C1 segment of cervical spinal cord (tissue), 14 donors: ENCODE measurements at places on chromosomes 11 and 22.

GRCh38 chr11:12746593-12747097 is 72.4 kb downstream of the TEAD1 start:
- no peak for DNase-seq

GRCh38 chr11:74522776-74523175 is 29.3 kb upstream of the LIPT2 start:
- DNase-seq = no peak

DNA sequence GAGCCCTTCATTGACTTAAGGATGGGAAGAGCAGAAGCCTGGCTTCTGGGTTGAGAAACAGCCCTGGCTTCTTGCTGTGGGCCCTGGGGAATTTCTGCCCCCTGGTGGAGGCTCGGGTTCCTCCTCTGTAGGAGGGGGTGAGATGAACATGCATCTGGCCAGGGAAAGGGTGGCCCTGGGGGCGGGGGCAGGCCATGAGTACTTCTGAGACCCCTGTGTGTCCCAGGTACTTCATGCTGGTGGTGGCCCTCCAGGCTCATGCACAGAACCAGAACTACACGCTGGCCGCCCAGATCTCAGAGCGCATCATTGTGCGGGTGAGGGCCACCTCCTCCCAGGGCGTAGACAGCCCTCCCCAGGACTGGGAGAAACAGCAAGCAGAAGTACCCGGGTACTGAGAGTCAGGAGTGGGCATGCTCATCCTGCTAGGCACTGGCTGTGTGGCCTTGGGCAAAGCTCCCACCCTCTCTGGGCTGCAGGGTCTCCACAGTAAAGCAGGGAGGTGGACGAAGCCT is 15.8 kb downstream of the TMEM258 start:
- DNase-seq = peak; percentile 21

GRCh38 chr11:36724742-36725385 is 126.8 kb upstream of the RAG2 start:
- DNase-seq = no peak

- peak; percentile 95 for DNase-seq
These were observed at the start of gene TMEM179B for GRCh38 chr11:62787005-62787759. TSS of gene TMEM179B (plus strand) at chr11:62787402. CDS start at chr11:62787432, 30 bp downstream.

- no peak for DNase-seq
These were observed 757 bp upstream of the HINFP start for GRCh38 chr11:119120639-119121007.

- no peak for DNase-seq
These were observed 16.9 kb upstream of the MUC5B start for GRCh38 chr11:1205987-1206331.

- no peak for DNase-seq
These were observed 773 bp downstream of the HRAS start for GRCh38 chr11:534396-535209.

DNA sequence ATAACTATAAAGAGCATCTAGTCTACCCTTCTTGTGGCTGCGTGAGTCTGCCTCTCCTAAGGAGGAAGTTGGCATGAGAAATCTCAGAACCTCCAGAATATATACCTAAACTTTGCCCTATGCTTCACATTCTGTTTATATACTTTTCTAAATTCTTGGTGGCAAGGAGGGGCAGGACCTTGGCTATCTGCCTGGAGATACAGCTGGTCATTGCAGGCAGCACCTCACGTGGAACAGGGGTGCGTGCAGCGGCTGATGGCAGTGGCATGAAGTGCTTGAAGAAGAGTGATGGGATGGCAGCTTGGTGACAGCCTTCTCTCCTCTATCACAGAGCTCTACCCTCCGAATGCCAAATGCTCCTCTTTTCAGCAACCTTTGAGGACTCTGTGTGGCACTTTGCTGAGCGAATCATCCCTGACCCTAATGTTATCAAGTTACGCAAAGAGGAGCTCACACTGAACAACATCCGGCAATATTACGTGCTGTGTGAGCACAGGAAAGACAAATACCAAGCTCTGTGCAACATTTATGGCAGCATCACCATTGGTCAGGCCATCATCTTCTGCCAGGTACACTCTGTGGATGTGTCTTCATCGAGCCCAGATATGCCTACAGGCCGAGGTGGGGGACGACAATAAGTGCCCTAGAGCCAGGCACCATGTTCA is 12.5 kb downstream of the DDX25 start:
- DNase-seq = no peak

DNA sequence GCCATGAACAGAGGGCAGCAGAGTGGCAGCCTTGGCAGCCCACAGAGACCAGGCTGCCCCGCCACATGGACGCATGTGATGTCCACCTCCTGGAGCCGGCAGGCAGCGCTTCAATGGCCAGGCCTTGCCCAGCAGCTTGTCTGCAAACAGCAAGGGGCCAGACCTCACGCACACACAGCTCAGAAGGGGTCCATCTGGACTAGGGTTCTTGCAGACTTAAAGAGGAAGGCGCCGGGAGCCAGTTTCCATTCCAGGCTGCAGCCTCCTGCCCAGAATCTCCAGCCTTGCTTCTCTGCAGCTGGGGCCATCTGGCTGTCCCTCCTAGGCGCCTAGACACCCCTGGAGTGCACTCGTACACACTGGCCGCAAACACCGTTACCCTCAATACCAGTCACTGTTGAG is 91.9 kb upstream of the TMEM45B start:
- DNase-seq = no peak

DNA sequence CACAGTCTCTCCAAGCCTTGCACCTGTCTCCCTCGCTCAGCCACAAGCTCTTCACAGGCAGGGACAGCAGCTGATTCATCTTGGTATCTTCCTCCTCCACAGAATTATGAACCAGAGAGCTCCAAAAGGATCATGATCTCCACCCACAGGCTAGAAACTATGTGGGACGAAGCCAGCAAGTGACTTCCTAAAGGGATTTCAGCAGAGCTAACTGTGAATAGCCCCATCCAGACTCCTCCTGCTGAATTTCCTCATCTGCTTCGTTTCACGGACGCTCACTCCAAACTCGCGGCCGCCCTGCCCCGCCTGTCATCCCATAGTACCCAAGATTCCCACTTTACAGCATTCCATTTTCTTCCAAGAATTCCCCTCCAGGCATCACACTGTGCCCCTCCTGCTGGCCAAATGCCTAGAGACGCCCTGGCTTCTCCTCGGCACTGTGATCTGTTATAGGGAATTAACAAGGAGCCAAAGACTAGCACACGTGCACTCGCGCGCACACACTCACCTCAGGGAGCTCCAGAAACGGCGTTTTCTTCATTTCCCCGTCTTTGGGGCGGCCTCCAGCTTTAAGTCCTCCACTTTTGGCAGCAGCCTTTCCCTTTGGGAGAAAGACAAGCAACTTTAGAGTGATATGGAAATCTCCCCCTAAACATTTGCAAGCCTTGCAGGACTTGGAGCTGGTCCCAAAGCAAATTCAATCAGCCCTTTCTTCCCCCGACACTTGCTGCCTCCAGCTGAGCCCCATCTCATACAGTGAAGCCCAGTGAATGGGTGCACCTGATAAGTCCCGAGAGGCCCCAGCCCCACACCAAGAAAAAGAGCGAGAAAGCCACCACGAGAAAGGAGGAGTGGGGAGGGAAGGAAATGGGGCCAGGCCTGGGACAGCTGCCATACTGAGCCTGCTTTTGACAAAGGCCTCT is 35.5 kb downstream of the SPATA19 start:
- no peak for DNase-seq

GRCh38 chr22:43326331-43327156 is 16.6 kb downstream of the SCUBE1 start:
- DNase-seq = no peak

- no peak for DNase-seq
These were observed 141.6 kb downstream of the ELP4 start for GRCh38 chr11:31651208-31651607.

GRCh38 chr22:29023172-29023796 is 38.3 kb downstream of the C22orf31 start:
- DNase-seq = no peak

DNA sequence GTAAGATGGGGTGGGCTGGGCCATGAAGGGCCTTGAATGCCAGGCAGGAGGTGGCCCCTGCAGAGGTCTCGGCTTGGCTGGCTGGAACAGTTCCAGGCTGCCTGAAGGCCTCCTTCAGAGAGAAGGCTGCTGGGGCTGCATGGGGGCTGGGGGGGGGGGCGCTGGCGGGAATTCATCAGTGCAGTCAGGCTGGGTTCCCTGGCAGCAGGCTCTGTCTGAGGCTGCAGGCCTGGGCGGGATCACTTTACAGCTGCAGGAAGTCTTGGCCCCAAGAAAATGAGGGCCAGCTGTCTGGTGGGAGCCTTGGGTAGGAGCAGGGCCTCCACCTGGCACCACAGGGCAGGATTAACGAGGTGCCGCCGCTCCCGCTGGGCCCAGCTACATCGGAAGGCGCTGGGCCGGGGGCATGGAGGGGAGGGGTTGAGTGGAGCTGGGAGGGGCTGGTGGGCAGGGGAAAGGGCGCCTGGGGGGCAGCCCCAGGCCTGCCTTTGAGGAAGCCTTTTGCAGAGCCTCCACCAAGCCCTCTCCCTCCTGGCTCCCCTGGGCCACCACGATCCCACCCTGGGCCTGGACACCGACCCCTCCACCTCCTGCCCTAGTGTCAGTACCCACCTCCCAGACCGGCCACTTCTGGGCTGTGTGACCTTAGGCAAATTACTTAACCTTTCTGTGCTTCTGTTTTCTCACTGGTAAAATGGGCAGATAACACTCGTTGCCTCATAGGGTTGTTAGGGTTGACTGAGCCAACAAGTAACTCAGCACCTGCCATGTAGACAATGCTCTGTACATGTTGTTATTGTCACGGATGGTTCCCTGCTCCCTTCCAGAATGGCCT is 31.0 kb upstream of the HMOX1 start:
- no peak for DNase-seq

DNA sequence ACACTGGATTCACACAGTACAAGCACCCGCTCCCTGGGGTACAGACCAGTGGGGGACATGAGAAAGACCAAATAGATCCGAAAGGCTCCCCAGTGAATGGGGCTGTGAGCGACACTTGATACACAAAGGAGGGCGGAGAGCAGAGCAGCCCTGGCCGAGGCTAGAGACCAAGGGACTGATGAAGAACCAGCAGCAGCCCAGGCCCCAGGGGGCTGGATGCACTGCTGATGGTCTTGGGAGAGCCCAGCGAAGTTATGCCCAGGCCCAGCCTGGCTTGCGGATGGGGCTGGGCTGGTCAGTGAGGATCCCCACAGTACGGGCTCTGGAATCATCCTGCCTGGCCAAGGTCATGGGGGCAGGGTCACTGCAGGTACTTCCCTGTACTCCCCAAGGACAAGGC is 23.2 kb downstream of the ARHGAP1 start:
- no peak for DNase-seq
